ENCODE measurements at places on chromosomes 16 and 17.

GRCh38 chr16:72609933-72610332 is 438.0 kb upstream of the PMFBP1 start:
- DNase-seq, result no peak
- H3K4me1 ChIP-seq, result no peaks in the 10 kb centered on the region
- H3K27ac ChIP-seq, result no peak overlapping the region

GRCh38 chr16:80084614-80085013 is 456.2 kb upstream of the DYNLRB2 start:
- no peak overlapping the region for H3K27ac ChIP-seq
- no peak for DNase-seq
- no peaks in the 10 kb centered on the region for H3K27me3 ChIP-seq

GRCh38 chr17:78960928-78961327 is 18.8 kb downstream of the LGALS3BP start:
- no peaks in the 10 kb centered on the region for H3K4me1 ChIP-seq
- H3K4me3 ChIP-seq, result no peak overlapping the region
- DNase-seq, result peak; percentile 42
- H3K36me3 ChIP-seq, result no peaks in the 10 kb centered on the region
- no peak overlapping the region for H3K27ac ChIP-seq

DNA sequence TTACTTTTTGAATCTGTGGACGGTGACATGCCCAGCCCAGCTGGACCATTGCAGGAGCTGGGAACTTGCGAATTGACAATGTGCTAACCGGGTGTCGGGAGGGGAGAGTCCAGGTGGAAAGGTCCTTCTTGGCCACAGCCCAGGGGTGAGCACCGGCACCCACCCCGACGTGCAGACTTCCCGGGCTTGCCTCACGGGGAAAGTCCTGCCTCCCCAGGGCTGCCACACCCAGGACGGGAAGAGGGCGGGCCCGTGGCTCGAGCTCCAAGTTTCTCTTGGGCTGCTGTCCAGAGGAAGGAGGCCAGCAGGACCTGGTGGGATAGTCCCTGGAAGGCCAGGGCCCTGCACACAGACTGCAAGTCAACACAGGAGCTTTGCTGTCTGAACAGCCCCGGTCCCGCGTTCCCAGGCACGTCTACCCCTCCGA is 17.7 kb downstream of the CARD14 start:
- no peaks in the 10 kb centered on the region for H3K27me3 ChIP-seq
- H3K4me3 ChIP-seq, result peak overlapping the region; percentile 41
- H3K36me3 ChIP-seq, result no peaks in the 10 kb centered on the region
- DNase-seq, result peak; percentile 64

GRCh38 chr16:83577078-83577745 is 230.6 kb upstream of the HSBP1 start:
- H3K27ac ChIP-seq, result no peak overlapping the region
- H3K4me3 ChIP-seq, result no peak overlapping the region
- no peak for DNase-seq
- H3K36me3 ChIP-seq, result no peaks in the 10 kb centered on the region

DNA sequence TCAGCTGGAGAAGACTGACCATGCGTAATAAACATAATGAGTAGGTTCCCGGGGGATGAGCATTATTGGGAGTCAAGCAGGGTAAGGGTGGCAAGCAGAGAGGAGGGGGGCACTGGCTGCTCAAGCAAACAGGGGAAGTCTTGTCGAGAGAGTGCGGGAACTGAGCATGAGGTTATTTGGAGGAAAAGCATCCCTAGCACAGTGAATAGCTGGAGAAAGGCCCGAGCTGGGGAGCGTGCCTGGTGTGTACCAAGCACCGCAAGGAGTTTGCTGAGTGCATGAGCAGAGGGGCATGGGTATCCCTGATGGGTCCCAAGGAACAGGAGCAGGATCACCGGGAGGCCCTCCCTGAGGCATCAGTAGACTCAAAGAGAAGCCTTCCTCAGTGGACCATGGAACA is 17.2 kb downstream of the CYTH1 start:
- H3K4me1 ChIP-seq, result no peaks in the 10 kb centered on the region
- no peak overlapping the region for H3K27ac ChIP-seq
- no peaks in the 10 kb centered on the region for H3K36me3 ChIP-seq
- H3K4me3 ChIP-seq, result no peak overlapping the region
- H3K27me3 ChIP-seq, result no peaks in the 10 kb centered on the region

DNA sequence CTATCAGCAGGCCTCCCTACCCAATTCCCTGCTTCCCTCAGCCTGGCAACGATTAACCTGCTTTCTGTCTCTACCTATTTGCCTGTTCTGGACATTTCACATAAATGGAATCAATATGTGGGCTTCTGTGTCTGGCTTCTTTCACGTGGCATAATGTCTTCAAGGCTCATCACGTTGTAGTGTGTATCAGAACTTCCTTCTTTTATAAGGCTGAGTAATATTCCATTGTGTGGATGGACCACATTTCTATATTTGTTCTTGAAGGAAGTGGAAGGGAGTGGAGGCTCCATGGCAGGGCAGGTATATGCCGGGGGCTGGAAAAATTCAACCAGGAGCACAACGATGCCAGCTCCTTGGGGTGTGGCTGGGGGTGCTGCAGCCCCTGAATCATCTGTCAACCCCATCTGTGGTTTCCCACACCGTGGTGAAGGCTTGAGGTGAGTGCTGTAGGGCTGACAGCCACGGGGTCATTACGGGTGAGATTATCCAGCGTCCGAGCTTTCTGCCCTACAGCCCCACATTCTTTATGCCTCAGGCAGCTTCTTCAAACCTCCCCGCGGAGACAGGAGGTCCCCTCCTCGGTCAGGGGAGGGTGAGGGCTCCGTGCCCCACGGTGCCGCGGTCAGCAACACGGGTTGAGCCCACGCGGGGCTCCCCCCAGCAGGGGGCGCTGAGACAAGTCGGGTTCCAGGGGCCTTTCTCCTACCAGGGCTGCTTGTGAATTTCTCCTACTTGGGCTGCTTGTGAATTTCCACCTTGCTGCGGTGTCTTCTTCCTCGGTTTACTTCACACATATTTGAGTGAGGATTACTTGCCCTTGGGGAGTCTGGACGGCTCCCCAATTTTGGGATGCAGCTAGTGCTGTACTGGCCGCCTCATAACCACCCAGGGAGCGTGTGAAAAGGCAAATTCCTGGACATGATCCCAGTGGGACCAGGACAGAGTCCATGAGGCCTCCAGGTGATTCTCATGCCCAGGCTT is 18.3 kb upstream of the WFIKKN2 start:
- H3K27ac ChIP-seq, result no peak overlapping the region
- H3K4me3 ChIP-seq, result peak overlapping the region; percentile 36
- DNase-seq, result no peak
- H3K27me3 ChIP-seq, result no peaks in the 10 kb centered on the region

DNA sequence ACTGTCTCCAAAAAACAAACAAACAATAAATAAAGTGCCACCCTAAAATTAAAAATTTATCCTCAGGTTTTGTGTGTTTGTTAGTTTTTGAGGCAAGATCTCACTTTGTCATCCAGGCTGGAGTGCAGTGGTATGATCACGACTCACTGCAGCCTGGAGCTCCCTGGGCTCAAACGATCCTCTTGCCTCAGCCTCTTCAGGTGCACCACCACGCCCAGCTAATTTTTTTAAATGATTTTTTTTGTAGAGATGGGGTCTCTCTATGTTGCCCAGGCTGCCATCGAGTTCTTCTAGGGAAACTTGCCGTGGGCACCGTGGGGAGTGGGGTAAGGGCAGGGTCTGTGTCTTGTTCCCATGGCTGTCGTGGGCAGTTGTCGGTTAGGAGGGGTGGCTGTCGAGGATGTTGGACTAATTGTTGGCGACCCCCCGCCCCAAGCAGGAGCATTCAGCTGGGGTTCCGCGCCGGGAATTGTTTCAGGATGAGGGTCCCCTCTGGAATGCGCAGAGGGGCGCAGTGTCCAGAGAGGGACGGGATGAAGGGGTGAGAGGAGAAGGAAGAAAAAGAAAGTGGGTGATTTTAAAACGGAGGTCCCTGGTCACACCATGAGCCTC is 1.1 kb upstream of the RNF213 start:
- no peaks in the 10 kb centered on the region for H3K27me3 ChIP-seq
- H3K4me1 ChIP-seq, result peaks cover 16% of the 10 kb centered on the region
- DNase-seq, result no peak
- H3K36me3 ChIP-seq, result no peaks in the 10 kb centered on the region

- peaks cover 9% of the 10 kb centered on the region for H3K4me1 ChIP-seq
- no peaks in the 10 kb centered on the region for H3K36me3 ChIP-seq
- H3K27ac ChIP-seq, result peak overlapping the region; percentile 97
- peak overlapping the region; percentile 8 for H3K4me3 ChIP-seq
Measured at GRCh38 chr16:27326738-27327585, 13.2 kb downstream of the IL4R start.
